ENCODE measurements at places on chromosomes 6 and 20.

- peak; percentile 46 for DNase-seq
Observed at GRCh38 chr6:155327326-155328073, 13.2 kb upstream of the TFB1M start.

DNA sequence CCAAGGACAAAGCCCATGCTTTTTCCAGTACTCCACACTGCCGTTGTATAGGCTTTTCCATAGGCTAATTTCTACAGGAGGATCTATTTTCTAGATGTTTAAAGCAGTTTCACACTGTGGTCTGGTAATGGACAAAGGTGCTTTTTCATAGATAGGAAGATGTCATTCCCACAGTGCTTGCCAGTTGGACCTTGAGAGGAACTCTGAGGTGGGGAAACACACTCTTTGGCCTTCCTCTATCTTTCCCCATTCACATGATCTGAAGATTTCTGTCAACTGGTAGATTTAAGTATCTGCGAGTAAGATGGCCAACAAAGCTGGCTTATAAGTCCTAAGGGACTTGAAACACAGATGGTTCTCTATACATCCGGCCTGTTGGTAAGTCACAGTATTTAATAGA lies 477.3 kb downstream of the UTRN start:
- no peak for DNase-seq

- DNase-seq = no peak
Observed at GRCh38 chr6:130604841-130605399, 222.3 kb upstream of the SMLR1 start.

GRCh38 chr6:138105446-138105845 lies 1.8 kb downstream of the PERP start:
- no peak for DNase-seq

DNA sequence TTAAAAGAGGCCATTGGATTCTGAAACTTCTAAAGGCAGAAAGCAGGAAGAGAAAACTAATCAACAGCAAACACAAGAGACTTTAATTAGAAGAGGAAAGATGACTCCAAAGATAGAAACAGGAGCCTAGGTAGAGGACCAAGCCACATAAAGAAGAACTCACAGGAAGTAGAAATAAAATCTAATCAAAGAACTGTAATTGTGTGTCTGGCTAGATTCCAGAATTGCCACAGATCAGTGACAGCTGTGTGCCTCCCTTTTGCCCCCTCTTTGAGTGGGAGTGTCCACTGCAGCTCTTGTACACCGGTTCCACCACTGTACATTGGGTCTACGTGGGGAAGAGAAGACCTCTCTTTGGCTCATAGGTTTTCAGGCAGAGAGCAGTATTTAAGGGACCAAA lies 22.3 kb upstream of the THEMIS start:
- DNase-seq = no peak

DNA sequence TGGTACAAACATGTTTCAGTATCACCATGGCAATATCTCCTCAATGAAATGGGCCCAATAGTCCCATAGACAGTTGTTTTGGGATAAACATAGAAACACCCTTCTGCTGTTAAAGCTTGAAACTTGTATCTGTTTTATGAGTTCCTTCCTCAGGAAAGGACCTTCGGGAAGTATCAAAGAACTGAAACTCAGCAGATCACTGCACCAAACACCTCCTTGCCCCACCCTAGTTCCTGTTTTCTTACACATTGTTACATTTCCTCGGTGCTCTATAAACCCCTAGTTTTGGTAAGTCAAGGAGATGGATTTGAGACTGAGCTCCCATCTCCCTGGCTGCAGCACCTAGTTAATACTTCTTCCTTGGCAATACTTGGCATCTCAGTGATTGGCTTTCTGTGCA lies 73.8 kb upstream of the ECI2 start:
- no peak for DNase-seq

DNA sequence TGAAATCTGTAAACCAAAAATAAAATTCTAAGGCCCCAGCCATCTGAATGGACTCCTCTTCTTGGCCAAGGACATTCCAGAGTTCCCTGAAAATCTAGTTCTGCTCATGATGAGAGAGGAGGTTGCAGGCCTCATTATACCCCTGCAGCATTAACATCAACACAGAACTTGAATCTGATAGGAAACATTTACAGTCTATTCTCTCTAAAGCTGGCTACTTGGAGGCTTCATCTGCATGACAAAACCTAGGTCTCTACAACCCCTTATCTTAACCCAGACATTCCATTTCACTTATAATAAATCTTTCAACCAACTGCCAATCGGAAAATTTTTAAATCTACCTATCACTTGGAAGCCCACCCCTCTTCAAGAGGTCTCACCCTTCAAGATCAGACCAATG lies 15.7 kb downstream of the RTN4IP1 start:
- no peak for DNase-seq

DNA sequence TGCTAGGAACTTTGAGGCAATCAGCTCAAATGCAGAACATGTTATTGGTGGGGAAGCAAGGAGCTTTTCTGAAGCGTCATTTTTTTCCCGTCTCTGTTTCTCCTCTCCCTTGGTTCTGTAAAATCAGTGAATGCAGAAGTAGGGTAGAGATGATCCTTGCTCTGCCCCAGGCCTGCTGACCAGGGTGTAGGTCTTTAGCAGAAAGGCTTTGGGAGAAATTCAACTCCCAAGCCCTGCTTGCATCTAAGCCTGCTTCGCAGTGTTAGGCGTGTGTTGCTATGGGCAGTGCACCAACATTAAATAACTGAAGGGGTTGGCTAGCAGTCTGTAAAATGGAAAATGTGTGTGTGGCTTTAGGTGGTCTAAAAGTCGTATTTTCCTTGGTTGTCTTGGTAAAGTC lies 45.9 kb downstream of the SASH1 start:
- no peak for DNase-seq

DNA sequence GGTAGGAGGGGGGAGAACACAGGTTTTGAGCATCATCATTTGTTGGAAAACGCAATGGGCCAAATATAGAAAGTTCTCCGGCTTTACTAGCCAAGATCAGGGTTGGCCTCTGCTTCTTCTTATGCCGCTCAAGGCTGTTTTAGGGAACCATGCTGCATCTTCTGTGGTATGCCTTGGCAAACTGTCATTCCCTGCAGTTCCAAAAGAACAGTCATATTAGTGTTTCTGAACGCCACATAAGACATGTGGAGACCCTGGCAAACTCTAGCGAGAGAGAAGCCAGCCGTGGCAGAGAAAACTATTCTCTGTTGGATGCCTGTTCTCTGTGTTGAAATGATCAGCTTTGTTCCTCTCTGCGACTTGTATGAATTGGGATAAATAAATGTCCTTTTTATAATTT lies 10.8 kb downstream of the ACTR5 start:
- no peak for DNase-seq

DNA sequence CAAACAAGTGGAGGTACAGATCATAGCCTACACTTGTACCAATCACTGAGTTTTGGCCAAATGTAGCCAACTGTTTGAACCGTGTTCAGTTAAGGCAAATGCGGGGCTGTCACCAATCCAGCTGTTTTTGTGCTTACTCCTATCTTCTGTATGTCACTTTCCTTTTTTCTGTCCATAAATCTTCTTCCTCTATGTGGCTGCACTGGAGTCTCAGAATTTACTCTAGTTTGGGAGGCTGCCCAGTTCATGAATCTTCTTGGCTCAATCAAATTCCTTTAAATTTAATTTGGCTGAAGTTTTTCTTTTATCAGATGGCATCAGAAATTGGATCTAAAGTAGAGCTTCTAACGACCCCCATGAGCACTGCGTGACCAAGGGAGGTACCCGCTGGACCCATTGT lies 11.7 kb upstream of the STX7 start:
- no peak for DNase-seq

- DNase-seq = no peak
Observed at GRCh38 chr20:16539280-16540021, 33.8 kb downstream of the KIF16B start.

GRCh38 chr20:37726321-37726720 lies 32.5 kb downstream of the CTNNBL1 start:
- DNase-seq = no peak

GRCh38 chr6:25026723-25027122 lies 91.0 kb upstream of the RIPOR2 start:
- no peak for DNase-seq

GRCh38 chr6:30171677-30172471 lies 8.5 kb downstream of the TRIM15 start:
- DNase-seq = no peak

GRCh38 chr20:64237316-64237715 lies 18.2 kb upstream of the PCMTD2 start:
- DNase-seq = no peak

GRCh38 chr6:159053781-159054398 lies 9.1 kb upstream of the TAGAP start:
- DNase-seq = no peak

DNA sequence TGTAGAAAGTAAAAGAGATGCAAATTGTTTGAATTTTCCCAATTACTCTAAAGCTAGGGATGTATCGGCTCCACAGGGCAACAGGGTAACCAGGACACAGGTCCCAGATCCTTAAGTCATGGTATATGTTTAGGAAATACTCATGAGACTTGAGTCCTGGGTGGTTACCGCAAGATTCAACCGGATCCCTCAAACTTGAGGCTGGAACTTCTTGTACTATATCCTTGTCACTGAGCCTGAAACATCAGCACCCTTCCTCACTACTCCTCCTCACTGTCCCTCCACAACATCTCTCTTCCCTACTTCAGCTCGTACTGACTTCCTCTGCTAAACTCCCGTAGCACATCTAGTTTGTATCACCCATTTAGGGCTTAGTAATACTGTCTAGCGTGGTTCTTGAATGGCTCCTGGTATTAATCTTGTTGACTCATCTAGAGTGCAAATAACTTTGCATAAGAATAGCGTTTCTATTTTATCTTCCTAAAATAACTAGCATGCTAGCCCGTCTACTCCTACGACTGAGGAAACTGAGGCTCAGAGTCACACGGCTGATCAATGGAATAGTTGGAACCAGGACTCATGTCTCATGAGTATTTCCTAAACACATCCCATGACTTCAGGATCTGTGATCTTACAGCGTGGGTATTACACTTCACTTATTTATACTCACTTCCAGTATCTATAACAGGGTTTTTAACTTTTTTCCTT lies 72.1 kb downstream of the FILIP1 start:
- no peak for DNase-seq

DNA sequence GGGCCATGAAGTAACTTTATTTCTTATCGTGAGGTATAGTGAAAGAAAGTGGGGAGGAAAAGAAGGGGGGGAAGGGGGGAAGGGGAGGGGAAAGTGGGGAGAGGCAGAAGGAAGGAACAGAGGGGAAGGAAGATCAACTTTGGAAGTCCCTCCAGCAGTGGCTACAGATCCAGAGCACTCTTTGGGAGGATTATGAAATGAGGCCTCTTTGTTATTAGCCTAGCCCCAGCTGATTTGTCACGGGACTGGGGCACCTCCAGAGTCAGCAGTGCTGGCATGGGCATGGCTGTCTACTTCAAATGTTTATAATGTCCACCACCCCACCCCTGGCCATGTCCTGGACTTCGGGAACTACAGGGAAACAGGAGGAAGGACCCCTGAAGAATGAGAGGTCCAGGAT lies 7.6 kb downstream of the MOCS1 start:
- DNase-seq = no peak

DNA sequence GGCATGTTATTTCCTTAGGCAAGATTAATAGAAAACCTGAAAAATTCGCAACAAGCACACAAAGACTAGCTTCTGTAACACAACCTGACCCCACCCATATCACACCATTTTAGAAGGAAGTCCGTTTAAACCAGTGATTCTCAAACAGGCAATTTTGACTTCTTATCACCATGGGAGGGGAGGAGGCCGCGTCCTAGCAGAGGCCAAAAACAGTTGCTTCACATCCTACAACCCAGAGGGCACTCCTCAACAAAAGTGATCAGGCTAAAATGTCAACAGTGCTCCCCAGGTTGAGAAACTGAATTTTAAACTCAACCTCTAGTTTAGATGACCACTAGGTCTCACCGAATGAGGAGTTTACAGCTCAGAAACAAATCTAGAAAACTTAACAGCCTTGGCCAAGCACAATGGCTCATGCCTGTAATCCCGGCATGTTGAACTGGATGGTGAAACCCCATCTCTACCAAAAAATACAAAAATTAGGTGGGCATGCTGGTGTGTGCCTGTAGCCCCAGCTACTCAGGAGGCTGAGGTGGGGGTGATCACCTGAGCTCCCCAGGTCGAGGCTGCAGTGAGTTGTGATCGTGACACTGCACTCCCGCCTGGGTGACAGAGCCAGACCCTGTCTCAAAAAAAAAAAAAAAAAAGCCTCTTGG lies 3.4 kb downstream of the SNX5 start:
- DNase-seq = no peak

GRCh38 chr20:48403167-48403761 lies 424.5 kb downstream of the PREX1 start:
- no peak for DNase-seq

DNA sequence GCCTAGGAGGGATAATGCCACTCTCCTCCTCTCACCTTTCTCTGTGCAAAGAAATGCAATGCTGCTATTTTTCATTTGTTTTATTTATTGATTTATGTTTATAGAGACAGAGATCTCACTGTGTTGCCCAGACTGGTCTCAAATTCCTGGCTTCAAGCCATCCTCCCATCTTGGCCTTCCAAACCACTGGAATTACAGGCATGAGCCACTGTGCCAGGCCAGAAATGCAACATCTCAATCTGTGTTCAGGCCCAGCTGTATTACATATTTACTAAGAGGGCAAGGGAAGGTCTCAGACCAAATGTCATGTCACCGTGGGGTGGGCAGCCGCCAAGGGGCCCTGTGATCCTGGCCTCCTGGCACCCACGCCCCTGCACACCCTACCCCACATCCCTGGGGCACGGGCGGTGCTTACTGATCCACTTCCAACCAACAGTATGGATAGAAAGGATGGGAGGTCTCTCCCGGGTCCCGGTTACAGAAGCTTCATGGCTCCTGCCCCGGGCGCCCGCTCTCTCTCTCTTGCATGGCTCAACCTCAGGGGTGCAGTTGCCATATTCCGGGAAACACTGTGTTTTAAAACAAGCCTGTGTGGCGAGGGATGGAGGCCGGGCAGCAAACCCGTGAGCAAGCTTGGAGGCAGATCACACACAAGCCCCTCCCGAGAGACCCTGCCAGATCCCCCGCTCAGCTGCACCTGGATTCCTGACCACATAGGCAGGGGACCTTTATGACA lies 111.8 kb downstream of the AGPAT4 start:
- no peak for DNase-seq

GRCh38 chr6:149723771-149724417 lies 6.0 kb upstream of the LATS1 start:
- DNase-seq = peak; percentile 70

DNA sequence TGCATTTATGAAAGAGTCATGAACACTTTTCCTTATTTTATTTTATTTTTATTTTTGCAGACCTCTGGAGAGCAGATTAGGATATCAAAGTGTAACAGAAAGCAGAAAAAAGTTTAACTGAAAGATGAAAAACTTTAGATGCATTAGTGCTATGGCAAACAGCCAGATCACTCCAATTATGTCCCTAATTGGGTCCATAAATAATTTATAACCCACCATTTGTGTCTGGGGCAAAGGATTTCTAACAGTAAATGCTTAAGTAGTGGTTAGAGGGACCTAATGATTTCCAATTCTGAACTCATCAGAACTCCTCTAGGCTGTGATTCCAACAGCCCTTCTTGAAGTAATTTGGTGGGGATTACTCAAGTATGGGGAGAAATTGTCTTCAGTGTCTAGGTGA lies 93.7 kb upstream of the PROKR2 start:
- no peak for DNase-seq

GRCh38 chr6:79031821-79032590 lies 46.0 kb downstream of the PHIP start:
- no peak for DNase-seq

All from D341Med (cell line).